ENCODE measurements at places on chromosomes 6 and 20. TPM values are rescaled to one million over a fixed set of nuclear protein-coding genes. Genes with fewer than 3 reads are reported as not detected.

DNA sequence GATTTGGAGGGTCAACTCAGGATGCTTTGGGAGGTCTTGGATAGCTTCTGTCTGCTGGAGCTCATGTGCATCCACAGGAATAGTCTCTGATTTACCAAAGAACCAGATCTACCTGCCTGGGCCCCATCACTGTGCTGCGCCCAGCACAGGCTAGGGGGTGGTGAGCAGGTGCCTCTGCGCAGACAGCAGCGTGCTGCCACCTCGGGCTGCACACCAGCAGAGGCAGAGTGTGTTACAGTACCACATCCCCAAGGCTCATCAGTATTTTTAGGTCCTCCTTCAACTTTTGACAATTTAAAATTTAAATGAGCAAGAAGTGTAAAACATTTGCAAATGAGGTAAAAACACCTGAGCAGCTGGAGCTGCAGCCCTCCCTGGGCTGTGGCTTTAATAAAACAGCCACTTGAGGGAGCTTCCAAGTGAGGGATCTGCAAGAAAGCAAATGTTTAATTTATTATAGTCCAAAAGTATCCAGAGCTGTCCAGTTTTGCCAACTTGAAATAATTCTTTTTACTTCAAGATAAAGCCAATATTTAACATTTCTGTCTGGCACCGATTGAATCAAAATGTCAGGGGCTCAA, 324.9 kb downstream of the ZFAND3 start:
- DNase-seq, result no peak

DNA sequence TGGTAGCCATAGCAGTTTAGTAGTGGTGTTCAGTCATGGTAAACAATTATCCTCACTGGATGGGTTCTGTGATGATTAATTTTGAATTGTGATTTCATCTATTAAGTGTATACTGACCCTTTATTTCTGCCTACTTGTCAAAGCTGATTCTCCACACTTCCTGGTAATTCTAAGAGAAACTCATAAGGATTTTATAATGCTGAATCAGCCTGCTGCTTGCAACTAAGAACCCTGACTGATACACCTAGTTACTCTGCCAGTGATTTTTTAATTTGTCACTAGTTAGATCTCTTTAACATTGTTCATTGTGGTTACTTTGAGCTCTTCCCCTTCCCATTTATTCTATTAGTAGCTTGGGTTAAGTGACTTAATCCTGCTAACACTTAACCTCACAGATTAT, 8.6 kb downstream of the CDC40 start:
- DNase-seq, result no peak

GRCh38 chr6:90819483-90819882, 232.6 kb upstream of the MAP3K7 start:
- DNase-seq, result no peak

- no peak for DNase-seq
These were observed 1212.1 kb upstream of the CITED2 start for GRCh38 chr6:140586426-140587061.

DNA sequence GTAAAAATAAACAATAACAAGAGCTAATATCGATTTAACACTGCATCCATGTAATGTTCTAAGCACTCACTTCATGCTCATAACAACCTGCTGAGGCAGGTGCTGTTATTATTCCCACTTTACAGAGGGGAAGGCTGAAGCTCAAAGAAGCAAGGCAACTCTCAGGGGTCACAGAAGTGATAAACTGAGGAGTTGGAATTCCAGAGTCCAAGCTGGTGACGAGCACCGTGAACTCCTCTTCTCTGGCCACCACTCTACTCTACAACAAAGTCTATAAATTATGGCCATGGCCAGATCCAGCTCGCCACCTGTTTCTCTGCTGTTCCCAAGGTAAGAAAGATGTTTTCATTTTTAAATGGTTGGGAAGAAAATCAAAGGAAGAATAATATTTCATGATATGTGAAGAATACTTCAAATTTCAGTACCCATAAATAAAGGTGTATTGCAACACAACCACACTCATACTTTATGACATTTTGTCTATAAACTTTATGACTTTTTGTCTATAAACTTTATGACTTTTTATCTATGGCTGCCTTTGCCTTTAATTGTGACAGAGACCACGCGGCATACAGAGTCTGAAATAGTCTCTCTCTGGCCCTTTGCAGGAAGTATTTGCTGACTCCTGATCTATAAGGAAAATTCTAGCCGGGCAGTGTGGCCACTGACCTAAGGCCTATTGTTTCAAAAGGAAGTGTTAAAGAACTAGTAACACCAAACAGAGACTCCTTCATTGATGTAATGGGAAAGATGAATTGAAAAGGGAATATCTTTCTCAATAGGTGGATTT, 113.2 kb upstream of the KCNG1 start:
- no peak for DNase-seq

DNA sequence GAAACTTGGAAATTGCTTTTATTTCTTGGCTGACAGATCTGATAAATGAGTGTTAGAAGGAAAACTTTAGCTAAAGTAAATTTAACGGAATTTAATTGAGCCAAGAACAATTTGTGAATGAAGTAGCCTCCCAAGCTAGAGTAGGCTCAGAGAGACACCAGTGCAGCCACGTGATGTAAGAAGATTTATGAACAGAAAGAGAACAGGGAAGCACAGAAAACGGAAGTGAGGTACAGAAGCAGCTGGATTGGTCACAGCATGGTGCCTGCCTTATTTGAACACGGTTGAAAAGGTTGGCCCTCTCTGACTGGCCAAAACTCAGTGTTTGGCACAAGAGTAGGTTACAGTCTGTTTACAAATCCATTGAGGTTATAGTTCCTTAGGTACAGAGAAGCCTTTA, 29.5 kb upstream of the IFNGR1 start:
- no peak for DNase-seq

DNA sequence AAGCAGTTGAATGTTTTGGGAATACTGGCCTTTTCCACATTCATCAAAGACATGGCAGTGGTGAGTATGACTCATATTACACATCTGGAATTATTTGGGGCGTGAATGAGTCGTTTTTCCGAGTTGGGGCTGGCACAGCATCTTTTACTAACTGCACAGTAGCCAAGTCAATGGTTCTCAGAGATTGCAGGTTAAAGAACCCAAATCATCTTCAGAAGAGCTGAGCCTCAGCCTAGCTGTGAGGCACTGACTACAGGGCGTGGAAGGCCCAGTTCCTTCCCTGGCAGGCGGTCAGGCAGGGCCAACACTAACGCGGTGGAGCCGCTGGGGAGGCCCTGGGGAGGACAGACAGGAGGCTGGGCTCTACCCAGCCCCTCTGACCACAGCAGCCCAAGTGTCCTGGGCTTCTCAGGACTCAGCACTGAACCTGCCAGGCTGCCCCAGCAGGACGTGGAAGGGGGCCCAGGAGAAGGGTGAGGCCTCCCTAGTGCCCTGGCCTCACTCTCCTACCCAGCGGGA, 20.1 kb upstream of the HELZ2 start:
- DNase-seq, result no peak

DNA sequence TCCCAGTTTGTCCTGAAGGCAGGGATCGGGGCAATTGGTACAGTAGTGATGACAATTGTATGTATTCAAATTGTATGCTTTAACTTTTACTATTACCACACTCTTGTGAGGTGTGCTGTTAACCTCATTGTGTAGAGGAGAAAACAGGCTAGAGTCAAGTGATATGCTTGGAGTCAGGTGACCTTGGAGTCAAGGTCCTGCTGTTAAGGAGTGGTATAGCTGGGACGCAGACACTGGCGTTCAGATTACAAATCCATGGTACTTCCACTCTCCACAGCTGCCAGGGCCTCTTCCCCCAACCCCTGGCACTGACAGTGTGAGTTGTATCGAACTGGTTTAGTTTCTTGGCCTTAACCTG, 10.5 kb downstream of the CNPY3 start:
- DNase-seq, result no peak

DNA sequence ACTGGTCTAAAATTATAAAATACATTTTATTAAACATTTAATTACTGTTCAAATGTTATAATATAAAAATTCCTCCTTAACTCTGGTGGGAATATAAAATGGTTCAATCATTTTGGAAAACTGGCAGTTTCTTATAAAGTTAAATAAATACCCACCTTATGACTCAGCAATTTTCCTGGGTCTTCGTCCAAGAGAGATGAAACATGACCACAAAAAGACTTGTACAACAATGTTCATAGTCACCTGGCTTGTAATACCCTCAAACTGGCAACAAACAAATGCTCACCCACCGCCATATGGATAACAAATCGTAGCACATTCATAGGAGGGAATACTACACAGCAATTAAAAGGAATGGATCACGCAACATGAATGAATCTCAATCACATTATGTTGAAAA, 66.0 kb upstream of the RIN2 start:
- peak; percentile 23 for DNase-seq

DNA sequence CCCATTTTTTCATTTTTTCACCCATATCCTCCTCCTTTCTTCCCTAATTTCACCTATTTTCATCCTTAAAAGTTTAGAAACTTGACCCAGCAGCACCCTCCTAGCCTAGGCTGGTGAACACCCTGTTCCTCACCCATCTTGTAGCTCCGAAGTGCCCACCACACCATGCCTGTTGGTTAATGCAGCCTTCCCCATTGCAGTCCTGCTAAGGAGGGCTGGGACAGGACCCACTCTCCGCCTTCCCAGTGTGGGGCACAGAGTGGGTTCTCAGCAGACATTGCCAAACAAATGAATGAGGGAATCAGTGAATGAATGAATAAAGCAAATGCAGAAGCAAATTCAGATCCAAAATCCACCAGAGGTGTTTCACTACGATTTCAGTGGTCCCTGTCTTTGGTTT, 45.7 kb downstream of the CTCFL start:
- no peak for DNase-seq

GRCh38 chr6:76275746-76276145, 203.3 kb upstream of the IMPG1 start:
- DNase-seq, result no peak

DNA sequence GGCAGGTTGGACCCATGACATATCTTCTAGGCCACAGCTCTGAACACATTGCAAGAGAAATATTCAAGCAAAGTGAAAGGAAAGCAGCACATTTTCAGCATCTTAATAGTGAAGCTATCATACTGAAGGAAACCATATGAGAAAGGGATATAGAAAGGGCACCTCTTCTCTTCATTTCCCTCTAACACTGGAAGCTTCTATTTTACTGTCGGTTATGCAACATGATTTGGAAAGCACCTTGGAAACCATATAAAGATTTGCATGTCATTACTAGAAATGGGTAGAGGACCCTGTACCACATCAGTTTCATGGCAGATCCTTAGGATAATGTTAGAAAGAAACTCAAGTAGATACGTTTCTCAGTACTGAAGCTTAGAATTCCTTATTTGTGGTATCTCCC, 70.5 kb upstream of the HMGN3 start:
- DNase-seq, result no peak

GRCh38 chr6:105302617-105303128, 100.2 kb downstream of the PREP start:
- no peak for DNase-seq

GRCh38 chr20:23257848-23258746, 92.5 kb upstream of the NXT1 start:
- no peak for DNase-seq

DNA sequence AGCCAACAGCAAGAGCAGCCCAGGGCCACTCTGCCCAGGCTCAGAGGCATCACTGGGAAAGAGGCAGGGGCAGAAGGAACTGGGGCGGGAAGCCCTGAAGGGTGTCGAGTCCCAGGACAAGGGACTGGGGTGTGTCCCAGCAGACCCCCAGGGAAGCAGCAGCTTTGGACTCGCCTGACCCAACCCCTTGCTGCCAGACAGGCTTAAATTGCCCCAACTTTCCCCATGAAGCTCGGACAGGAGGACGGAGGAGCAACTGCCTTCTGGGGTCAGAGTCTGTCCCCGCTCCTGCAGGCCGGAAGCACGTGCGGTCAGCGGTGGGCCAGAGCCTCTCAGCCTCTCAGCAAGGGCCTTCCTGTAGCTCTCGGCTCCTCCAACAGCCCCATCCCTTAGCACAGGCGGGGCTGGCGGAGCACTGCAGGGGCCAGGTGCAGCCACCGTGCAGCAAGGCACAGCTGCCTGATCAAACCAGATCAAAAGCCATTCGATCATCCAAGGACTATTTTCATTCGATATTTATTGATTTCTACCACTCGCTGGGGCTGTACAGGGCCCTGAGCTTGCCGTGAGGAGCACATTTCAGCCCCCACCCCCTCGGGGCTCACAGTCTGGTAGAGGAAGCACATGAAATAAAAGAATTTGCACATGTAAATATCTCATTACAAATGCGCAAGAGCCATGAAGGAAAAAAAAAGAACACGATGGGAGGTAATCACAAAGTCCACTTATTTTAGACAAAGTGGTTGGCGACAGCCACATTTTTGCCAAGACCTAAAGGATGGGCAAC, 31.8 kb upstream of the STX16 start:
- DNase-seq, result no peak

- DNase-seq, result no peak
These were observed 118.8 kb downstream of the FYN start for GRCh38 chr6:111754423-111754822.

DNA sequence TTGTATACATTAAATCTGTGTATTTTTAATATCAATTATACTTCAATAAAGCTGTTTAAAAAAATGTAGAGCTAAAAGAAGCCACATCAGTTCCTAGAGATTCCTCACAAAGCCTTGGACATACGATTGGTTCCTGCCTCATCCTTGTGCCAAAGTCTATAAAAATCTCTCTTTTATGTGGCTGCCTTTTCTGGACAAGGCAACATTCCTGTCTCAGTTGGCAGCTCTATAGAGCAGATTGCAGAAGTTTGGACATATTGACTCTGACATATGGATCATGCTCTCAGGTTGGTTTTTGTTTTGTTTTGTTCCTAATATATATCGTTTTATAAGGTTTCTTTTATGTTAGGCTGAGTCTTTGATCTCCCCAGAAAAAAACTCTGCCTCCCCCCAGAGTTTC, 148.9 kb downstream of the MAFB start:
- no peak for DNase-seq

GRCh38 chr20:46903256-46903655, 8.6 kb downstream of the EYA2 start:
- DNase-seq, result no peak

- DNase-seq, result no peak
These were observed 980 bp upstream of the SALL4 start for GRCh38 chr20:51803148-51803854.

- DNase-seq, result no peak
These were observed 187.4 kb upstream of the RREB1 start for GRCh38 chr6:6920114-6920986.

Gene CLIC5
- total RNA-seq, result 24.5 TPM

Gene TBC1D32
- total RNA-seq, result 6.9 TPM

Gene SLC22A1
- 0.42 TPM for total RNA-seq

Gene BEND3
- 6.8 TPM for total RNA-seq

Gene SOX12
- total RNA-seq, result 79.8 TPM

Gene KCNK5
- 0.28 TPM for total RNA-seq

Gene FLRT3
- 2.5 TPM for total RNA-seq

Gene FAM110A
- 22.3 TPM for total RNA-seq

Gene C6orf141
- 0.54 TPM for total RNA-seq

Gene TGM3
- not detected for total RNA-seq

Gene GDAP1L1
- total RNA-seq, result 5.2 TPM

Gene SLC17A4
- total RNA-seq, result not detected

Gene JPH2
- 205 TPM for total RNA-seq
